ENCODE measurements at places on chromosomes 2 and 18.

DNA sequence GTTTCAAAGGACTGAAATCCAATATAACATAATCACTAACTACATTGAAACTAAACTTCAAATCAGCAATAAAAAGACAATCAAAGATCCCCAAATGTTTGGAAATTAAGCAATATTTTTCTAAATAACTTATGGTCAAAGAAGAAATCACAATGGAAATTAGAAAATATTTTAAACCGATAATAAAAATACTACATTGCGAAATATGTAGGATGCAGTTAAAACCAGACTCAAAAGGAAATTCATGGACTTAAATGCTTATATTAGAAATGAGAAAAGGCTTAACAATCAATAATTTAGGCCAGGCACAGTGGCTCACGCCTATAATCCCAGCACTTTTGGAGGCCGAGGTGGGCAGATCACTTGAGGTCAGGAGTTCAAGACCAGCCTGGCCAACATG is 79.0 kb upstream of the HAAO start:
- no peak for DNase-seq

DNA sequence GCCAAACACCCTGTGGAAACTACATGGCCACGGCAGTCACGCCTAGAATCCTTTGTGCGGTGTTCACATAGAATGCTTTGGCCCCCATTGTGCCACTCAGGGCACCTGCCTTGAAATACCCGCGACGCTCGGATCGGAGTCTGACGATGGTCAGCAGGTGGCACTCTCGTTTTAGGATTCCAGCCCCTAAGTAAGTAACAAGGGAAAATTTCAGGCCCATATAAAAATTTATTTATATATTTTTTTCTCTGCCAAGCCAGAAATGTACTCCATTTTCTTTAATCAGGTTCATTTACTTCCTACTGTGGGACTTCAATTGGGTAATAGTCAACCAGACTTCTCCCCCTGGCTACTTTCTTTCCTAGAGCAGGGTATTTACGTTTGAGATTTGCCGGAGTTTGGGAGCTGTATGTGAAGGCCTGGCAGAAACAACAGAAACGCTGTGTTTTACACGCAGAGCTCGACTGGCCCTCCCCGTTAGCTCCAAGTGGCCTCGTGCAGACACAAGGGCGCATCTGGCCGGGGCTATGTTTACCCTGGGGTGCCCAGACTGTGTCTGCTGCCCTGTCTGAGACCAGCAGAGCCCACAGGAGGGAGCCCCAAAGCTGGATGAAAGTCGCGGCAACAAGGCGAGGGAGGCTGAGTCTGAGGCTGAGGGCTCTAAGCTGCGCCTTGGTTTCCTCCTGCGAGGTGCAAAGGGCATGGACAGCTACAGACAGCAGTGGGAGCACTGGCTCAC is 41.6 kb downstream of the LRRC30 start:
- peak; percentile 76 for DNase-seq

DNA sequence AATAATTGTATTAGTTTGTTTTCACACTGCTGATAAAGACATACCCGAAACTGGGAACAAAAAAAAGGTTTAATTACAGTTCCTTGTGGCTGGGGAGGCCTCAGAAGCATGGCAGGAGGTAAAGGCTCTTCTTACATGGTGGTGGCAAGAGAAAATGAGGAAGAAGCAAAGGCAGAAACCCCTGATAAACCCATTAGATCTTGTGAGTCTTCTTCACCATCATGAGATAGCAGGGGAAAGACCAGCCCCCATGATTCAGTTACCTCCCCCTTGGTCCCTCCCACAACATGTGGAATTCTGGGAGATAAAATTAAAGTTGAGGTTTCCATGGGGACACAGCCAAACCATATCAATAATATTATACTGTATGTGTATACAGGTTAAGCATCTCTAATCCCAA is 73.3 kb upstream of the CABLES1 start:
- no peak for DNase-seq

- DNase-seq = no peak
These were observed 1883.3 kb upstream of the CELF4 start for GRCh38 chr18:39448942-39449341.

DNA sequence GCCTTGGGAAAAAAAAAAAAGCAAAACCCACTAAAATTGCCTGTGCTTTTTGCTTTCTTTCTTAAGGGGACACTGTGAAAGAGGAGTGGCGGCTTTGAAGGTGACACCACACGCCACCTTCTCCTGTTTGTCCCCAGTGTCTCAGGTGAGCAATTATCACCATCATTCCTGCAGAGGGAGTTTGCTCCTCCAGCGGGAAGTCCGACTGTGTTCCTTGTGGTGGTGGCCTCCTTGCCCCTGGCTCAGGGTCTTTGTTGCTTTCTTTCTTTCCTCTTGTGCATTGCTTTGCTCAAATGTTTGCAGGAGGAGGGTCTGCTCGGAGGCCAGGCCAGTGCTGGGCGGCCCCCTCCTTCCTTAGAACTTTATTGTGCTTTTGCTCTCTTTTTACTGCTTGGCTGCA is 164.3 kb upstream of the CXCR4 start:
- DNase-seq = no peak

DNA sequence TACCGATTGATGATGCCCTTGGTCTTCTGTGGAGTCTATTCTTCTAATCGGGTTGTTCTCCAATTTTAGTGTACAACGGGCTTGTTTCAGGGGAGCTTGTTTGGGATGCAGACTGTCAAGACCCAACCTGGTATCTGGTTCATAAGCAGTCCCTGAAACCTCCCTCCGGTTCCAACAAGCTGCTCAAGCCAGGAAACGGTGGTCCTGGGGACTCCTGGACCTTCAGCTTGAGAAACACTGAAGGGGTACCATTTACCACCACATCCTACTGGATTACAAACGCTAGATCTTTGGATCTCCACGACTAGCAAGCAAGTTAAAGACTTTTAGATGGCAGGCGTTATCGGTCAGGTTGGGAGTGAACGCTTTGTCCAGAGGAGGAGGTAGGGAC is 2.0 kb downstream of the BCL2 start:
- DNase-seq = no peak

DNA sequence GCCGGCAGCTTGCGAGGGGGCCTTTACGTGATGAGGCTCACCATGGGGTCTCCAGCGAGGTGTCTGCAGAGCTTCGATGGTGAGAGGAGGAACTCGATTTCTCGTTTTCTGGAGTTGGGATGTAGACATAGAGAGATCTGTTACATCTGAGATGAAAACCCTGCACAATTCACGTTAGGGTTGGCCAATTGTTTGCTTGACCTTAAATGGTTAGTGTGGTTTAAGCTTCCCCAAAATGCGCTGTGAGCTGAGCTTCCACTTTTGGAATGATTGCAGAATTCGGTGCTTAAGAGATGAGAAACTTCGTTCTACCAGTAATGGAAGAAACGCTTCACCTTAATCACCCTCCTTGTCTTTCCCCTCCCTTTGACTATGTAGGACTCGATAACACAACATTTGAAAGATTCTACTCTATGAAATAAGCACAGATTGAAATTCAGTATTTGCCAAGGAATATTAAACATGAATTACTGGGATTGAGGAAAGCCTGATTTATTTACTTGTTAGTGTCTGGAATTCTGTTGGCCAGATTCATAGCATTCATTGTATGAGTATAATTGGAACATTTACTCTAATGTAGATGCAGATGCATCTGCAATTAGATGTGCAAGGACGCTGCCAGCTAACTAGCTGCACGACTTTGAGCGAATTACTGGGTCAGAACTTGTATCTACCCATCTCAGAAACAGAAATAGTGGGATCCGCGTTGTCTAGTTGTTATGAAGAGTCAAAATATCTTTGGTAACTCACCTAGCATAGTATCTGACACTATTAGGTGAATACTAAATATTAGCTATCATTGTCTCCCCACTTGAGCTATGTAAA is 1.6 kb upstream of the KLF7 start:
- DNase-seq = peak; percentile 94

DNA sequence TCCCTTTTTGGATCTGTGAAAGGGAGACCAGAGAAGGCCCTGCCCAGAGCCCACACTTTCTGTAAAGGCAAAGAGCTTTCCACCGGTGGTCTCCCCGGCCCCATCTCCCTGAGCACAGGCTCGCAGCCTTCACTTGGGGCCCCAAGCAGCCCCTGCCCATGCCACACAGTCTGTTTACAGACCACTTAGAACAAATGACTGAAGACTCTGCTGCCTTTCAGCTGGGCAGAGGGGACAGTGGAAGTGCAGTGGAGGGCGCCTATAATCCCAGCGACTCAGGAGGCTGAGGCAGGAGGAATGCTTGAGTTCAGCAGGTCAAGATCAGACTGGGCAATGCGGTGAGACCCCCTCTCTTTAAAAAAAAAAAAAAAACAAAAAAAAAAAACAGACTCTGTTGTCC is 28.9 kb downstream of the SERTAD2 start:
- DNase-seq = no peak

DNA sequence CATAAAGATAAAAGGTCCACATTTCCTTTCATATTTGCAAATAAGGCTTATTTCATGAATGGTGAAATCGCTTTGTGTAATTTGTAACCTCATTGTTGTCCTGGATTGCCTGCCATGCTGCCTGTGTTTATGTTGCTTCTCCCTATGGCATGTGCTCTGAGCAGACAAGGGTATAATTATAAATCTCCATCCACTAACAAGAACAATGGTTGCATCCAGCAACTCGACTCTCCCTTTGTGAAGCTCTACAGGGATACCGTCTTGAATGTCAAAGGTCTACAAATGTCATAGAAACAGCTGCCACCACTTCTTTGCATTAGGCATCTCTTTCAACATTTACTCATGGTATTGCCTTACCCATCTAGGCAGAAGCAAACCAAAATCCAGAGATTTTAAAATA is 209.6 kb downstream of the SLC8A1 start:
- DNase-seq = no peak

DNA sequence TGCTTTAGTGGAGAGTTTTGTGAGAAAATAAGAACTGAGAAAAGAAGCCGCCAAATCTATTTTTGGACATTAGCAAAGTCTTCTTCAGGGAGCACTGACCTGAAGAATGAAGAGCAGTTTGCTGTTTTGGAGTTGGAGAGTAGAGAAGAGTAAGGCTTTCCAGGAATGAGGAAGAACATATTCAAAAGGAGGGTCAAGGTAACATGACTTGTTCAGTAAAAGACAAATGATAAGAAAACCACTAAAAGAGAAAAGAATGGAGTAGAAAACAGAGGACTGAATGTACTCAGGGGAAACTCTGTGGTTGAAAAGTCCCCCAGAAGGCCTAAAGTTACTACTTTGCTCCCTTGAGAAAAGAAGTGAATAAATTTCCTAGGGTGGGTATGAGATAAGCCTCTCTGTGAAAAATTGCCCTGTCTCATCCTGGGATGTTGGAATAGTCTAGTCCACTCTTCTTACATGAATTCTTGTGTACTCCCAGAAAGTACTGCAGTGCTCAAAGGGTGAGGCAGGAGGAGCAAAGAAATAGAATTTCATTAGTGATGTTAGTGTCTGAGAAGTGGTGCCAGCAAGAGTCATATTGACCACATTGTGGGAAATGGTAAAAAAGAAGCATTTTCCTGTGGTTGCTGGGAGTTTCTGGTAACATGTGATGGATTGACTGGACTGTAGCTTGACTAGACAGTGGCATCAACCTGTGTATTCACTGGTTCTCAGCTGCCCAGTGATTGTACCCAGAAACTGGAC is 27.8 kb downstream of the MBD5 start:
- no peak for DNase-seq

DNA sequence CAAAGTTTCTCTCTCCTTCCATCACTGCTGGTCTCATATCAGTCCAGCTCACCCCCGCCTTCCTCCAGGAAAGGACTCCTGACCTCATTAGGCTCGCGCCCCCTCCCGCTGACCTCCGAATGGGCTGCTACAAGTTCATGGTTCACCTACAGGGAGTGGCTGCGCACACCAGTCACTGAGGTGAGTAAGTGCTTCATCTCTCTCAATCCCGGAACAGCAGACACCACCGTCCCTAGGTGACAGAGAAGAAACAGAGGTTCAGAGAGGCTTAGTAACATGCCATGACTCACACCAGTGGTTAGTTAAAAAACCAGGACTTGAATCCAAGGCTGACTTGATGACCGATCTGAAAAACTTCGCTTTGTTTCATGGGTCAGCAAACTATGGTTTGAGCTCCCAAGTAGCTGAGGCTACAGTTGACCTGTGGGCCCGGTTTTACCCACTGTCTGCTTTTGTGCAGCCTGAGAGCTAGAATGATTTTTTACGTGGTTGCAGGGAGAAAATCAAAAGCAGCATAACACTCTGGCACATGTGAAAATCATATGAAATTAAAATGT is 42.0 kb downstream of the ZFP36L2 start:
- peak; percentile 41 for DNase-seq

DNA sequence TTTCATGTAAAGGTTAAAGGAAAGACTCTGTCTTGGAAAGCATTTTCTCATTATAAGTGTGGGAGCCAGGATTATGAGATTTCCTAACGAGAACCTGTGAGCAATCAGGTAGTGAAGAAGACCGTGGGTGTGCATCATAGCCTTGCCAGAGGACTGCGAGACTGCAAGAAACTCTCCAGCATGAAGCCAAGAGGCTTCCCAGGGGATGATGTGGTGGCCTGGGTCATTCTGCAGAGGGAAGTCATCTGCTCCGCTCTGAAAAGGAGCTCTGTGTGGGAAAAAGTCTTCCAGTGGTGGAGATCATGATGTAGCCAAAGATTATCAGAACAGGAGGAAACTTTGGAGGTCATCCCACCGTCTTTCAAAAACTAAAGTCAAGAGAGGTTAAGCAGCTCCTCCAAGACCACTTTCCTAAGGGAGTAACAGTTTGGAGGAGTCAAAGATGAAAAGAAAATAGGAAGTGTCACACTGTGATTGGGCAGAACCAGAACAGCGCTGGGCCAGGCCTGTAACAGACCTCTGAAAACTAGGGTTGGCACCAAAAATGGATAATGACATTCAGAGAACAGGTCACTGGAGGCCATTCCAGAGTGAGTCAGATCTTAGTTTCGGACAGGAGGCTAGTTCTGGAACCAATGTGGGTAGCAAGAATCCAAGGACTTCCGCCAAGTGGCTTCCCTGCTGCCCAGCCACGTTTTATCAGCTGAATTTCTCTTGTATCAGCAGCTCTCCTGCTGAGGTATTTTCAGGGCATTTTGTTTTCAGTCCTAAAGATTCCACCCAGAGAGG is 113.0 kb downstream of the LRATD1 start:
- DNase-seq = no peak

- DNase-seq = peak; percentile 88
These were observed 3.2 kb downstream of the SLC39A10 start for GRCh38 chr2:195659982-195660890.

DNA sequence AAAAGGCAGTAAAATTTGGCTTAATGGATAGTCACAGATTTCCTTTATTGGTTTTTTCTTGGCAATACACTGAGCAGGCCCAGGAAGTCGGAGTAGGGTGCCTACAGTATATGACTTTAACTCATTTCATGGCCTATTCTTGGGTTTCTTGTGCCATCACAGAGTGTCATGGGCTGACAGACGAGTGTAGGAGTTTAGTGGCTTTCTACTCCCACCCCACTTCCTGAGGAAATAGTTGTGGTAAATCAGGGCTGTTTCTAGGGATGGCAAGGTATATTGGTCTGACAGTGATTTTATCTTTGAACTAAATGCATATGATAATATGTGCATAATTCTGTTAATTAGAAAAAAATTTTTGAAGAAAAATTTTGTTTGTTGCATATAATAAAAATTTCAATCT is 100.1 kb downstream of the PLCL1 start:
- DNase-seq = peak; percentile 57
